Activated CD4-positive, alpha-beta T cell treated with anti-CD3 and anti-CD28 coated beads, Interleukin-2, amount 10 ng/mL, durations not matched to agents 7 days and 5 days (primary cell): ENCODE measurements at places on chromosomes 3 and 15.

DNA sequence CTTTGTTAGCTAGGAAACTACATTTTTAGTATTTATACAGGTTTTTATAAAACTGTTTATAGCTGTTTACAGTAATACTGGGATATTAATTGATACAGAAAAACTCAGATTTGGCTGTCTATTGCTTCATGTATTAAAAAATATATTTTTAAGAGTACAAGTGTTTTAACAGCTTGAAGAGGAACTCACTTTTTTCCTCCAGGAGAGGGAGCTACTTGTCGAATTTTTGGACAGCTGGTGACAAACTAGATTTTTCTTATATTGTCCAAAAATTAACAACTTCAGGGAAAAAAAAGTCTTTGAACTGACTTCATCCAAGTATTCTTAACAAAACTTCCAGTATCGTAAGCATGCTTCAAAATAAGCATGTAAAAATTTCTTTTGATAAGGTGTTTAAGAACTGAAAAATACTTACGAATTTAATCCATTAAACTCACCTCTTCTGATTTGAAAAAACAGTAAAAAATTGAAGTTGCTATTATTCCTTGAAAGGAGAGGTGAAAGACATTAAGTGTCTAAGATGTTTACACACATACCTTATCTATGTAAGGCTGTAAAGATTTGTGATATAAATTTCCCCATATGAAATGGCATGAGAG is 4.0 kb downstream of the DIPK2A start:
- no peak for DNase-seq

DNA sequence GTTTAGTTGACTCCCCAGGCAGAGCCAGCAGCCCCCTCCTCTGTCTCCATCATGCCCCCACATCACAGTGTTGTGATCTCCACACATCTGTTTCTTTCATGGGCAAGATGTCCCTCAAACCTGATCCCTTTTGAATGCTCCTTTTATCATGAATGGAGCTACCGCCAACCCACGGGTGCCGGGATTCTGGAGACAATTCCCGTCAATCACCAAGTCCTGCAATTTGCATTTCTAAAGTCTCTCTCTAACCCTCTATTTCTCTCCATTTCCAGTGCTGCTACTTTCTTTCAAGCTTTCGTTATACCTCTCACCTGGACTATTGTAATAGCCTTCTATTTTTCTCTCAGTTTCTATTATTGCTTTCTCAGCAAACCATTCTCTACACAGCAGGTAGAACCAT is 89.7 kb upstream of the CCNL1 start:
- DNase-seq = no peak

GRCh38 chr3:111218615-111219014 is 147.0 kb downstream of the NECTIN3 start:
- no peak for DNase-seq

GRCh38 chr3:98563661-98564281 is 29.6 kb downstream of the CPOX start:
- no peak for DNase-seq

DNA sequence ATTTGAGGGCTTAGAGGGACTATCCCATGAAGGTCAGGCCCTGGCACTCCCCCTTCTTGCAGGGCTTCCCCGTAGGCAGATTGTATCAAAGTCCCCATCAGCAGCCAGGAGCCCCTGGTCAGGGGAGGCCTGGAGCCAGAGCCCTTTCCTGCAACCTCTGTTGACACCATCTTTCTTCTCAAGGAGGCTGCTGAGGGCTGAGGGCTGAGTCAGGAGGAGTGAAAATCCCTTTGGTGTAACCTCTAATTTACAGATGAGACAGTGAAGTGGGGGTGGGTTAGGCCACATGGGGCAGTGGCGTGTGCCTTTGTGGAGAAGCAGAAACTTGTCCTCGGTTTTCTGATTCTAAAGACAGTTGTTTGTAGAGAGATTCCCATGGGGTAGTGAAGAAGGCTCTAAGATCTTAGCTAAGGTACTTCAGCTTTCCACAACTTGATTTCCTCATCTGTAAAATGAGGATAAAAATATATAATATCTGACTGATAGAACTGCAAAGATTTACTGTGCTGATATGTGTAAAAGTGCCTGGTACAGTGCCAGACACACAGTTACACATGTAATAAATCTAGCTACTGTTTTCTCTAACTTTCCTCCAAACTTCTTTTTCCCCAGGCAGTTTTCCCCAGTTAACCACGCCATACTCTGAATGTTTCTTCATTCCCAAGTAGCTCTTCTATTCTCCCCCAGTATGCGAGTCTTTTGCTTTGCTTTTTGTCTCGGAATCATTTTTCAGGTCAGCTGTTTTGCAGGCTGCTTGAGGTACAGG is 249.4 kb upstream of the TPM1 start:
- no peak for DNase-seq

DNA sequence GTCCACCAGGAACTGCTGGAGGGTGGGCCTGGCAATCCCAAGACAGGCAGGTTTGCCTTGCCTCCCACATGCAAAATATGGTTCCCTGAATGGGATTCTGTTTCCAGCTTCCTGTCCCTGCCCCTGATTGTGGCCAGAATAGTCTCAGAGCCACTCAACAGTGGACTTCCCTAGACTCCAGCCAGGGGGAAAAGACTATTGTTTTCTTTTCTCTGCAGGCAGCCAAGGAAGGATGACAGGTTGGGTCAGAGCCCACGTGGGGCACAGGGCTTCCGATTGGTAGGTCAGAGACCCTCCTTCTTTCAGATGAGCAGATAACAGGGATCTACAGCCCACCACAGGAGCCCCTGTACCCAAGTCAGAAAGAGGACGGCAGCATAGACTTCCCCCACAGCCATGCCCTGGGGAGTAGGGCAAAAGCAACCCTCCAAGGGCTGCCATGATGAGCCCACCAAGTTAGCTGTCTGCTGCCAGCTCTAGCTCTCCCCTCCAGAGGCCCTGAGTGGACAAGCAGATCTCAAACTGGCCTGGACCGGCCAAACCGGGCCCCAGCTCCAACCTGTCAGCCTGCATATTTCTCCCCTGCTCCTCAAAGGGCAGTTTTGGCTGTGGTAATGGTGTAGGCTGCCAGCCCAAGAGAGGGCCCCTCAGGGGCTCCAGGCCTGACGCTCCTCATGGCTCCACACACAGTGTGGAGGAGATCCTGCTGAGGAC is 6.4 kb downstream of the TLR9 start:
- no peak for DNase-seq

DNA sequence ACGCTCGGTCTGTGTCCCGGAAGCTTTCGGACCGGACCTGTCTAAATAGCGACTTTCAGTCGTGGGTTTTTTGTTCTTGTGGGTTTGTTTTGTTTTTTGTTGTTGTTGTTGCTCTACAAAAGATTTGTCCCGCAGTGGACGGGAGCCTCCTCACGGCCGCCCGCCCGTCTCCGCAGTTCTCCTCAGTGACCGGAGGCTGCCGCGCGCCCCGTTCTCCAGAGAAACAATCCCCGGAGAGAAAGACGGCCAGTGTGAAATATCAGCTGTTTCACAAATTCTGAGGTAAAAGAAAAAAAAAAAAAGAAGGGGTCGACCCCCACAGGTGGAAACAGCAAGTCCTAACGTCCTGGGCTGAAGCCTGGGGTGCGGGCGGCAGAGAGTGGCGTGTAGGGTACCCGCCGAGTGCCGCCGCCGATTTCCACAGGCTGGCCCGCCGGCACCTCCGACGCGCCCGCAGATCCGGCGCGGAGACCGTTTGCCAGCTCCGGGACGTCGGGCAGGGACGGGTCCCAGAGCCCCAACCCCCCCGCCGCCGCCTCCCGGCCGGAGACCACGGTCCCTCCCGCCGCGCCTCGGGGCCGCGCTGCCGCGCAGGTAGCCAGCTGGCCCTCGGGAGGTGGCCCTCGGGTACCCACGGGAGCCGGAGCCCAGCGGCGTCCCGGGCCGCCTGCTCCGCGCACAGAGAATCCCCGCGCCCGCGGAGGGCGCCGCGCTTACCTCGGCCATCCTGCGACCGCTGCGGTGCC is 478 bp downstream of the BNC1 start:
- DNase-seq = no peak

- no peak for DNase-seq
These were observed 25.3 kb downstream of the ZNF106 start for GRCh38 chr15:42465520-42466259.

GRCh38 chr3:139695426-139696313 is 17.9 kb upstream of the NMNAT3 start:
- no peak for DNase-seq

DNA sequence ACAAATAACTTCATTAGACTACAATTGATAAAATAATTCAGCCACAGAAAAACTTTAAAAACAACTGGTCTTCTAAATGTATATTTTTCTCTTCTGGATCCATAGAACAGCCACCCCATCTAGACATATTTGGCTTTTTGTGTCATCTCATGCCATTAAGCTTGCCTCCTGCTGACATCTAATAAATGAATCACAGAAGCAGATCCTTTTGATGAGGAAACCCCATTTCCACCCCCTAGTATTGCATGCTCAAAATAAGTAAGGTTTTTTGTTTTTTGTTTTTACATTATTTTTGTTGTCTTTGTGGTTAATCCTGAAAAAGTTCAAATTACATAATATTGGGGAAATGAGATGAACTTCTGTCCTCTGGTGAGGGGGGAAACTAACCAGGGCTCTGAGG is 94.8 kb downstream of the DUT start:
- DNase-seq = no peak

- DNase-seq = no peak
These were observed 220.4 kb upstream of the MDFIC2 start for GRCh38 chr3:70532806-70533205.

DNA sequence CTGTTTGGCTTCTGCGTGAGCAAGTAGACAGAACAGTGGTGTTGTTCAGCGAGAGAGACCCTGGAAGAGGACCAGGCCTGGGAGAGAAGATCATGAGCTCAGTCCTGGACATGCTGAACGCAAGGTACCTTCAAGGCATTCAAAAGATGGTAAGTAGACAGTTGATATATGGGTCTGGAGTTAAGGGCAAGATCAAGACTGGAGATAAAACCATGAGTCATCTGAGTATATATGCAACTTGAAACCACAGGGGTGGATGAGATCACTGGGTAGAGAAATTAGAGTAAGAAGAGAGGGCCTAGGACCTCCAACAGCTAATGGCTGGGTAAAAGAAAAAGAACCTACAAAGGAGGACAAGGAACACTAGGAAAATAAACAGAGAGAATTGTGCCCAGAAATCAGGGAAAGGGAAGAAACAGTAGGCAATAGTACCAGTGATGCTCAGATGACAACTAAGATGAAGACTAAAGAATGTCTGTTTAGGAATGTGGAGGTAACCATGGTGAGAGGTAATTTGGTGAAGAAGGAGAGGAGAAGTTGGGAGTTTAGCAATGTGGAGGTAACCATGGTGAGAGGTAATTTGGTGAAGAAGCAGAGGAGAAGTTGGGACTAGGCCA is 343.2 kb upstream of the ADAMTS9 start:
- DNase-seq = no peak

DNA sequence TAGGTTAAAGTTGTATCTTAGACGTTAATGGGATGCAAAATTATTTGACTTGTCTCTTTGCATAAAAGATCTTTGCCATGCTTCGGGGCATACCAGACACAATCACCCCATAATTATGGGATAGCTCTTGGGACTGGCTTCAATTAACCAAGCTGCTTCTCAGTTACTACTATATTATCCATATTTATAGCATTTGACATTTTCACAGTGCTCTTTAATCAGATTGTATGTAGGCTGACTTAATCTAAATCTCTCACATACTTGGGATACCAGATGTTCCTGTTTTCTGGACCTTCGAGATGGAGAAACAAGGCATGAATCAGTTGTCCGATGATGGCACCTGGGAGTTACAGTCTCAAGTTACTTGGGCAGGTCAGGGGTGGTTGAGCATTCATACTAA is 27.2 kb upstream of the ABHD17C start:
- no peak for DNase-seq

- no peak for DNase-seq
These were observed 37.7 kb upstream of the TMEM45A start for GRCh38 chr3:100454677-100455076.

DNA sequence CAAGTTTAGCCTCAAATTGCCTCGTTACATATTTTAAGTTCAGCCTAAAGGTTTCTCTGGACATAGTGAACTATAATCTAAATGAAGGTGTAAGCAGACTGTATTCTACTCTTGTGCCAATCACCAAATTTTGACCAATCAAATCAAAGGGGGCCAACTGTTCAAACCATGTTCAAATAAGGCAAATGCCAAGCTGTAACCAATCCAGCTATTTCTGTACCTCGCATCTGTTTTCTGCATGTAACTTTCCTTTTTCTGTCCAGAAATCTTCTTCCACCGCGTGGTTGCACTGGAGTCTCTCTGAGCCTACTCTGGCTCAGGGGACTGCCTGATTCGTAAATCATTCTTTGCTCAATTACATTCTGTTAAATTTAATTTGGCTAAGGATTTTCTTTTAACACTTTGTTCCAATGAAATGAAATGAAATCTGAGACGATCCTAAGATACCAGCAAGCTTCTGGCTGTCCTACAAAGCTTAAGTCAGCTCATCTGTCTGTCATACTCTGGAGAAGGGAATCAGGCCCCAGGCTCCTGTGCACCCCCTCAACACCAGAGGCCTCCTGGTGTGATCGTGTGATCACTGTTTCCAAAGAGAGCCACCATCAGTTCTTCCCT is 53.2 kb upstream of the ZNF148 start:
- no peak for DNase-seq

GRCh38 chr3:50325497-50326181 is 2.4 kb downstream of the TUSC2 start:
- DNase-seq = peak; percentile 5

DNA sequence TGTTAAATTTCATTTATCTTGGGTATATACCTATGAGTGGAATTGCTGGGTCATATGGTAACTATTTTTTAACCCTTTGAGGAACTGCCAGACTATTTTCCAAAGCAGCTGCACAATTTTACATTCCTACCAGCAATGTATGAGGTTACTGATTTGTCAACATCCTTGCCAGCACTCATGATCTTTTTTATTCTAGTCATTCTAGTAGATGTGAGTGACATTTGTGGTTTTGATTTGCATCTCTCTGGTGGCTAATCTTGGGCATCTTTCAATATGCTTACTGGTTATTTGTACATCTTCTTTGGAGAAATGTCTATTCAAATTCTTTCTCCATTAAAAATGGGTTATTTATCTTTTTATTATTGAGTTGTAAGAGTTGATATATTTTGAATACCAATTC is 21.3 kb upstream of the LRRC58 start:
- no peak for DNase-seq

- DNase-seq = no peak
These were observed 54.6 kb downstream of the TMOD3 start for GRCh38 chr15:51884041-51884440.

GRCh38 chr3:23869977-23870662 is 46.7 kb downstream of the NKIRAS1 start:
- DNase-seq = no peak

GRCh38 chr3:45011756-45012508 is 14.2 kb upstream of the CLEC3B start:
- DNase-seq = no peak

DNA sequence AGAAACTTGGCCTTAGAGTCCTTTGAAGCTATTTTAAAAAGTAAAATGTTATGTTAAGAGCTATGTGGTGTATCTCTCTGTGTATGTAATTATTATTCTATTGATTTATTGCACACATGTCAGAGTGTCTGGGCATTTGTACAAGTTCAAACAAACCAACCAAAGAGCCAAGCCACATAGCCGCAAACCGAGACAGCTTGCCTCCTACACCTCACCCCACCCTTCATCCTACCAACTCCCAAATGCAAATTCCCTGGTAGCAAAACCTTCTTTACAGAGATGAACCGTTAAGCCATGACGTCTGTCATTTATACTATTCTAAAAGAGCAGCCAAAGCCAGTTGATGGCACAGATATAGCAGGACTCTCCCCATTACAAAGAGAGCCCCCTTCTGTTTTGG is 332.3 kb downstream of the ERC2 start:
- no peak for DNase-seq

- no peak for DNase-seq
These were observed 372.3 kb upstream of the TGFBR2 start for GRCh38 chr3:30233913-30234646.

GRCh38 chr3:94256888-94257813 is 194.3 kb downstream of the NSUN3 start:
- no peak for DNase-seq
